ENCODE measurements at places on chromosomes 3 and 15.

- DNase-seq = no peak
Observed at GRCh38 chr3:39376959-39377634, 6.1 kb upstream of the SLC25A38 start.

DNA sequence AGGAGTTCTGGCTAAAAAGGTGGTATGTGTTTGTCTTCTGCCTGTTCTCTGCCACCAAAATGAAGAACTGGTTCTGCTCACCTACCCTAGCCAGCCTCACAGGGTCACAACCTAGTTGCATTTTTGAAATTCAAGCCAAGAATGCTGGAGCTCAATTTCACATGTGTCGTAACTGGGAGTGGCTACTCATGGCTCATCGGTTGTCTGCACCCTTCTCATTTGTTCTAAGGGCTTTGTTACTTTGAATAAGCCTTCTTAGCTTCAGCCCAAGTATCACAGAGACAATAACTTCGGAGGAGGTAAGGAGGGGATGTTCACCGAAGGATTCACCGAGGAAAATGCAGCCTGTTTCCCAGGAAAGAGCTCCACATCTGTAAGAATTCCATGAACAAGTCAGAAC, 134.3 kb upstream of the RARB start:
- DNase-seq = no peak

DNA sequence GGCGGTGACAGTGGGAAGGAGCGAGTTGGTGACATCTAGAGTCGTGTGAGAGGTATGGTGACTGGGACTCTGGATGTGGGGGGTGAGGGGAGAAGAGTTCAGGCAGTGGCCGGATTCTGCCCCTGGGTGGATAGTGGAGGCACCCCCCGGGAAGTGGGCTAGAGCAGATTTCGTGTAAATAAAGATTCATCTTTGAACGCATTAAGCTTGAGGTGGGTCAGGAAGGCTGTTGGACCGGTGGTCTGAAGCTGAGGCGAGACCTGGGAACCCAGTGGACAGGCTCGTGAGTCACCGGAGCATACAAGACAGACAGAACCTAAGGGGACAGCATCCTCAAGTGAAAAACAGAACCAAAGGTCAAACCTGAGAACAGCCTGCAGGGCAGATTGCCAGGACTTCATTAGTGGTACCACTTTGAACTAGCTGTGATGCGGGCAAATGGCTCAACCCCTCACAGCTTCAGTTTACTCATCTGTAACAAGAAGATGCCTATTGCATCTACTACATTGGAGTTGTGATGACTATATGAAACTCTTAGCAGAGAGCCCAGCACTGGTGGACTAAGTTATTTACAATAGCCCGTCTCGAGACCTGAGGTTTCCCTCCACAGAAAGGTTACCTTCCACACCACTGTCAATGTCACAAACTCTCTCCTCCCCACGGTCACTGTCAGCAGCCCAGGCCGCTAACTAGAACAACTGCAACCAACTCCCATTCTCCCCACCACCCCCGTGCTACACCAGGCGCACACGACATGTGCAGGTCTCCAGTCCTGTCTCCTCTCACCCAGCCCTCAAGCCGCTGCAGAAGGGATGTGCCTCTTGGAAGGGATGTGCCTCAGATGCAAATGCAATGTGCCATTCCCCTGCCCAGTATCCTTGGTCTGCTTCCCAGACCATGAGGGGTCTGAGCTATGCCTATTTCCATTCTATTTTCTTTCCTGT, 901 bp upstream of the CLN6 start:
- DNase-seq = no peak

GRCh38 chr15:35306361-35306981, 221.4 kb upstream of the NANOGP8 start:
- no peak for DNase-seq

- DNase-seq = no peak
Observed at GRCh38 chr15:62219799-62220198, 54.7 kb upstream of the C2CD4B start.

Data from NCI-H1436 treated with DMSO at 0.1 percent for 48 hours (cell line).